ENCODE measurements at places on chromosomes 11 and 22. TPM values are rescaled to one million over a fixed set of nuclear protein-coding genes. Genes with fewer than 3 reads are reported as not detected.
A peak's percentile ranks its signal among the peaks of the same experiment; 100 is the strongest.

Gene TSSK2
- total RNA-seq, result 0.78 TPM

Gene GSTT2B
- 2.0 TPM for total RNA-seq

DNA sequence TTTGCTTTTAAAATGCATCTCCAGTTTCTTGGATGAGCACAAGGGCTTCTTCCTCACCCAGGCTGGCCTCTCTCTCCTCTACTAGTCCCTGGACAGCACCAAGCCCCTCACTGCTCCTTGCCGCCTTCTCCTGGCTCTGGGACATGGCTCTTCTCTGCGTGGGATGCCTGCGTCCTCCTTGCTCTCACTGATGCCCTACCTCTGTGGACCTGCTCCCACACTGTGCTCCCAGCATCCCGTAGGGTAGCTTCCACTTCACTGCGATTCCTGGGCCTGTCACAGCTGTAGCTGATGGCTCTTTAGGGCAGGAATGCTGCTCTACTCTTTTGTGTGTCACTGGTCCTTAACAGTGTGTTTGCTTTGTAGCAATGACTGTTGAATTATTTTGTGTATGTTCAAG lies 136.3 kb downstream of the SNX19 start:
- H3K4me3 ChIP-seq, result no peak overlapping the region
- H3K27ac ChIP-seq, result no peak overlapping the region
- H3K36me3 ChIP-seq, result no peaks in the 10 kb centered on the region

DNA sequence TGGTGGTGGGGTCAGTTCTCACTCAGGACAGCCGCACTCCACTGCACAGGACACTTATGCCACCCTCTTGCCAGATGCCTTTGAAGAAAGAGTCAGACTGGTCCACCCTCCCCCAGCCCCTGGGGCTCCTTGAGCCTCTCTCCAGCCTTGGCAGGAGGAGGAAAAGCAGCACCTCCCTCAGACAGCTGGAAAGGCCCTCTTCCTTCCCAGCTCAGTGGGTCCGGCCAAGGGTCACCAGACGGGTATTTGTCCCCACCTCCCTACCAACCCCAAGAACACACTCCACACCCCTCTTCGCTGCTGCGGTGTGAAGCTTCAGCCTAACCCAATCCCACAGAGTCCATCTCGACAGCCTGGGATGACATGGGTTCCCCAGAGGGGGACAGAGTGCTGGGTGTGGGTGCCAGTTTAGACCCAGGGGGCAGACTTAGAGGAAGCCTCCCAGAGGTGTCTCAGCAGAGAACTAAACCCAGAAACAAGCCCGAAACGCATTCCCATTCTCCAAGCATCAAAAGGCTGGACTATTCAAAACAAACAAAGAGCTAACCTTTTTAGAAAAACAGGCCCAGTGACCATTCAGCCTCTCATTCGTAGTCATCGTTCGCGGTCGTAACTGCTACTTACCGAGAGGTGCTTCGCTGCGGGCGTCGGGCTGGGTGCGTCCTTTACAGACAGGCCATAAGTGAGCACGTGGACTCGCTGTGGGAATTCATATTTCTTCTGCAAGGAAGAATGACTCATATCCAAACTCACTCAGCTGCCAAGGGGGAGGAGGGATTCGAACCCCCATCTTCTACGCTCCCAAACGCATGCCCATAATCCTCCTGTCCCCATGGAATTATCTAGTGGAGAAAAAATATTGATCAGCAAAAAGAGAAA lies 57.5 kb upstream of the ANO1 start:
- peak; percentile 62 for DNase-seq
- peak overlapping the region; percentile 36 for H3K27ac ChIP-seq
- no peaks in the 10 kb centered on the region for H3K36me3 ChIP-seq
- no peak overlapping the region for H3K4me3 ChIP-seq
- no peaks in the 10 kb centered on the region for H3K27me3 ChIP-seq
- H3K4me1 ChIP-seq, result no peaks in the 10 kb centered on the region

DNA sequence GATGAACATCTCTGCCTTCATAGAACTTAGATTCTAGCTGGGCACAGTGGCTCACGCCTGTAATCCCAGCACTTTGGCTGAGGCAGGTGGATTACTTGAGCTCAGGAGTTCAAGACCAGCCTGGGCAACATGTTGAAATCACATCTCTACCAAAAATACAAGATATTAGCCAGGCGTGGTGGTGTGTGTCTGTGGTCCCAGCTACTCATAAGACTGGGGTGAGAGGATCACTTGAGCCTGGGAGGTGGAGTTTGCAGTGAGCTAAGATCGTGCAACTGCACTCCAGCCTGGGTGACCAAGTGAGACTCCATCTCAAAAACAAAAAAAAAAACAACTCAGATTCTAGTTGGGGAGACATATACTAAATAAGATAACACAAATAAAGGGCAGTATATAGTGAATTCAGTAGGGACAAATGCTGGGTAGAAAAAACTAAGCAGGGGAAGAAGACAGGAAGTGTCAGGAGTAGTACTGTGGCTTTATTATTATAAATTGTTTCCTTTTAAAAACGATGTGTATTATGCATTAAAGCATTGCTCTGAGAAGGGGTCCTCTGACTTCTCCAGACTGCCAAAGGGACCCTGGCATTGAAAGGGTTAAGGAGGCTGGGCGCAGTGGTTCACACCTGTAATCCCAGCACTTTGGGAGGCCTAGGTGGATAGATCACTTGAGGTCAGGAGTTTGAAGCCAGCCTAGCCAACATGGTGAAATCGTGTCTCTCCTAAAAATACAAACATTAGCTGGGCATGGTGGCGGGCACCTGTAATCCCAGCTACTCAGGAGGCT lies 46.7 kb downstream of the PACS1 start:
- H3K36me3 ChIP-seq, result no peaks in the 10 kb centered on the region
- H3K4me3 ChIP-seq, result no peak overlapping the region
- H3K27ac ChIP-seq, result peak overlapping the region; percentile 29
- DNase-seq, result peak; percentile 60
- H3K4me1 ChIP-seq, result peaks cover 62% of the 10 kb centered on the region
- no peaks in the 10 kb centered on the region for H3K27me3 ChIP-seq

GRCh38 chr22:36027579-36027934 lies 1.1 kb downstream of the RBFOX2 start:
- peak; percentile 19 for DNase-seq
- peak overlapping the region; percentile 91 for H3K4me3 ChIP-seq
- peaks cover 25% of the 10 kb centered on the region for H3K4me1 ChIP-seq
- H3K36me3 ChIP-seq, result no peaks in the 10 kb centered on the region
- H3K27ac ChIP-seq, result peak overlapping the region; percentile 87
